ENCODE measurements at places on chromosomes 12 and 14.

DNA sequence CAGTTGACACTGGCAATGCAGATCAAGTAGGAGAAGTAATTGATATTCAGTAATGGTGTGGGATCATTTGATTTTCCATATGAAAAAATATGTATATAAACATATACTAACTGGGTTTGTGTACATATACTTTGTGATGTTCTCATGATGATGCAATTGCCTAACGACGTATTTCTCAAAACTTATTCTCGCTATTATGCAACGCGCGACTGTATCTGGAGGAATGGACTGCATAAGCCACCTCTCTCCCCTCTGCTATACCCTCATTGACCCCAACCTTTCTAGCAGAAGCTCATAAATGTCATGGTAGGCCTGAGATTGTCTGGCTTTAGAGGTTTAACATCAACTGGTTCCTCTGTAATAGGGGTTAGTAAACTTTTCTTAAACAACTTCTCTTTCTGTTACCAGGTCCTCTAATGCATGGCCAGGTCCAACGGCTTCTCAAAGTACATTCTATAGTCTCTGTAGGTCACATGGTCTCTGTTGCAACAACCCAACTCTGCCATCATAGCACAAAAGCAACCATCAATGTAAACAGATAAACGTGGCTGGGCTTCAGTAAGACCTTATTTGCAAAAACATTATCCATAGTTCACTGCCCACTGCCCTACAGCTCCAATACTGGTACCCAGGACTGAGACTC is 59.3 kb downstream of the FOXN3 start:
- no peak for DNase-seq

- DNase-seq, result no peak
Measured at GRCh38 chr14:102220031-102220430, 80.3 kb downstream of the WDR20 start.

GRCh38 chr12:19550626-19551025 is 111.3 kb downstream of the AEBP2 start:
- DNase-seq, result no peak

DNA sequence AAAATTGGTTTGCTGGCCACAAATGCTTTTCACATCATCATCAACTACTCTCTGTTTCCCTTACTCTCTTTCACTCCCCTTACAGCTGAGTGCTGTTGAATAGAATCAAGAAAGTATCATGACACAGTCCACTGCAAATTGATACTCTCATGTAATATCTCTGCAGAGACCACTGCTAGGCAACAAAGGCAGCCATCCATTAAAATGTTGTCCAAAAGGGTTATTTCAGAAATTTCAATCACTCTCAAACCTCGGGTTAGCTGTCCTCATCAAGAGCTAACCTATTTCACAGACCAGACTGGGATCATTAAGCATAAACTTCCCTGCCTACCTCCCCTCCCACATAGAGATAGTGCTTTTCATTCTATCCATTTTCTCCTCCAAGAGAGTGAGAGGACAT is 186.7 kb downstream of the PLCZ1 start:
- no peak for DNase-seq

DNA sequence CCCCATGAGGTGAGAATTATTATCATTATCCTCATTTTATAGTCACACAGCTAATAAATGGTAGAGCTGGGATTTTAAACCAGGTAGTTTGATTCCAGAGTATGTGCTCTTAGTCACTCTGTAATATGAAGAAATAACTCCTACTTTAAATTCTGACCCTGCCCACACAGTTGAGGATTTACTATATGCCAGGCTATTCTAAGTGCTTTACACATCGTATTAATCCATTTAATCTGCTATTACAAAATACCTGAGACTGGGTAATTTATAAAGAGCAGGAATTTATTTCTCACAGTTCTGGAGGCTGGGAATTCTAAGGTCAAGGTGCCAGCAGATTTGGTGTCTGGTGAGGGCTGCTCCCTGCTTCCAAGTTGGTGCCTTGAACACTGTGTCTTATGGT is 19.6 kb upstream of the WIF1 start:
- DNase-seq, result no peak

- DNase-seq, result peak; percentile 48
Measured at GRCh38 chr14:105363847-105364708, 34.3 kb upstream of the TEX22 start.

DNA sequence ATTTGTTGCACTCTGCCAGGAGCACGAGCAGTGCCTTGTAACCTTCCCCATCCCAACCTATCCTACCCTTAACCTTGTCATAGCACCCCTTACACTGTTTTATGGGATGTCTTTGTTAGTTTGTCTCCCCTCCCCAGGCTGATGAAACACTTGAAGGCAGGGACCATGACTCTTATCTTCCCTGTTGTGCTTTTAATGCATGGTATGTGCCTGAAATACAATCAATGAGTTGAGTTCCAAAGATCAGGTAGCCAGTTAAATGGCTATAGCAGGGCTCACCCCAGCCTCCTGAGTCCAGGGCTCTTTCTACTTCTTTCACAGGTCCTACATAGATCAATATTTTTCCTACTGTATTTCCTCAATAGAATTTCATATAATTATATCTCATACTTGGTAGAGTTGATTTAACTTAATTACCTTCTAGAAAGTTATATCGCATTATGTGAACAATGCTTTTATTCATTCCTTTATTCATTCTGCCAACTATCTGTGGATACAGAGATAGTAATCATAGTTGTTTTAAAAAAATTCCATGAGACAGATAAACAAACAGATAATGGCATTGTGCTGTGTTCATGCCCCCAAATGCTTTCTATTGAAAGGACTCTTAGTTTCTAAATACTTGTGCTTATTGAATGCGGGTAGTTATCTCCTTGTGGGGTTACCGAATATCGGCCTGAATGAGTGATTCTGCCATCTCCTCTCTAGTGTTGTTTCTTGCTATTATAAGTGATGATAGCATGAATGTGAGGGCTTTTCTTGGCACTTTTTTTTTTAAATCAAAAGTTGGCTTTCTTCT is 347.4 kb downstream of the NPAS3 start:
- DNase-seq, result peak; percentile 50

DNA sequence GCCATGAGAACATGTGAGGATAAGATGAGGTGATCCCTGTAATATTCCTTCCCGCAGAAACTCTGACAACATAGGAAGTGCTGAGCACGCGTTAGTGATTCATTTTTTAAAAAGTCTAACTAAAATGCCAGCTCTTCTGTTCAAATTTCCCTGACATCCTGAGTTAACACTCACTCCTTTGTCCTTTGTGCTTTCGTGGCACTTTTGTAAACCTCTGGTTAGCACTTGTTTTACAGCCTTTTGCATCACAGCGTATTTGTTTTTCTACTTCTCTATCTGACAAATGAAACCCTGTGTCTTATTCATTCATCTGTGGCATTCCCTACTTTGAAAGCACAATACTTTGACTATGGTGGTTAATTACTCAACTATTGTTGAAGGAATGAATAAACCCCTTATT is 313.6 kb downstream of the NUAK1 start:
- peak; percentile 64 for DNase-seq

DNA sequence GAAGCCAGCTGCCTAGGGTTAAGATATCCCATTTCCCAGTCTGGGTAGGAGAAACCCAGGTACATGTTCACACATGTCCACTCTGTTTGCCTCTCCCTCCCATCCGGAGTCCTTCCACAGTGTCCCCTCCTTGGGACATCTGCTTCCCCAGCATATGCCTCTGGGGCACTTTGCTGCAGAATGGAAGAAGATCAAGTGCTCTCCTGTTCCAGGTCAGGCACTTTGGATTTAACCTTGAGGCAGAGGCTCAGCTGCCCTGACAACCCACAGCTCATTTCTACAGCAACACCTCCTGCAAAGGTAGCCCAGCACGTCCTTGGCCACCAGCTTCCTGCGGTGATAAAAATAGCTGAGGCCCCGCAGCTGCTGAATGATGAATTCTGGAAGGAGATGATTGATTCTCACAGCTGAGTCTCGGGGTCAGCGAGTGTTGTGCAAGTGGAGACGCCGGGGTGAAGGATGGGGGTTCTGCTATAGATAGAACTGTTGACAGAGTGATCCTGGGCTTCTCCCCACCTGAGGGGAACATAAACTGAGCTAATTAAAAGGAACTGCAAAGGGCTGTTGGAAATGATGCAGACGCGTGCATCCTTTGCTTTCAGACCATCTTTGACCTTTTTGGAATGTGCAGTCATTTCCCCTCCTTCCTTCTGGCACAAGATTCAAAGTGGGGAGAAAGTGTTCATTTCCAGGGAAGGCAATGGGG is 145.0 kb downstream of the SLC38A6 start:
- no peak for DNase-seq

GRCh38 chr14:74898694-74899093 is 17.0 kb downstream of the DLST start:
- no peak for DNase-seq

DNA sequence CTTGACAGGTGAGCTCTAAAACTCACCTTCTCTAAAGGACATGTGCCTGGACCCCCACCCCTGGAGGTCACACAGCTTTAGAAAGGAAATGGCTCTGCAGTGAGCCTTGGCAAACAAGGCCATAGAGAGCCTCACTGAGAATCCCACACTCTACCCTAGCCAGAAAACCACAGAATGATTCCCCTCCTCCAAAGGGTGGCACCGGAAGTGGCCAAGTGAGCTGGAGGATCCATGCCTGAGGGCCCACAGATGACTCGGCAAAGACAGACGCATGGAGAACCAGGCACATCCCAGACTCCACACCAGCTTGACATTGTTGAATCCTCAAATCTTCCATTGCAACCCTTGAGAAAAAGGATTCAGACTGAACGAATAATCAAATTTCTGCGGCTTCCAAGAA is 54.2 kb upstream of the PTHLH start:
- DNase-seq, result peak; percentile 9

DNA sequence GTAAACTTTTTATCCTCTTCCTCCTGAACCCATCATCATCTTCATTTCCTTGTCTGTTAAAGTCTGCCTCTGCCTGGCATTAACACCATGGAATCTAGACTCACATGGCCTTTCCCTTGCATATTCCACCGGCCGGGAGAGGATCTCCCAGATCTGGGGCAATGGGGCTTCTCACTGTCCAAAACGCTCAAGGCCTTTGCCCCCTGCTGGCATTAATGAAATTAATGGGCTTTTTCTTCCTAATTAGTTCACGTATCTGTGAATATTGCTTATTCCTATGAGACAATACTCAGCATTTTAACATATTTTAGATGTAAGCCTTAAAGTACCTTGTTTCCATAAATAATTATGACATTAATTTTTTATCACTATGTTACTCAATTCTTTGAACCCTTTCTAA is 42.9 kb upstream of the CAPRIN2 start:
- DNase-seq, result no peak

GRCh38 chr12:18146363-18146762 is 56.4 kb upstream of the RERGL start:
- no peak for DNase-seq

- no peak for DNase-seq
Measured at GRCh38 chr12:91978143-91978542, 167.5 kb downstream of the BTG1 start.

DNA sequence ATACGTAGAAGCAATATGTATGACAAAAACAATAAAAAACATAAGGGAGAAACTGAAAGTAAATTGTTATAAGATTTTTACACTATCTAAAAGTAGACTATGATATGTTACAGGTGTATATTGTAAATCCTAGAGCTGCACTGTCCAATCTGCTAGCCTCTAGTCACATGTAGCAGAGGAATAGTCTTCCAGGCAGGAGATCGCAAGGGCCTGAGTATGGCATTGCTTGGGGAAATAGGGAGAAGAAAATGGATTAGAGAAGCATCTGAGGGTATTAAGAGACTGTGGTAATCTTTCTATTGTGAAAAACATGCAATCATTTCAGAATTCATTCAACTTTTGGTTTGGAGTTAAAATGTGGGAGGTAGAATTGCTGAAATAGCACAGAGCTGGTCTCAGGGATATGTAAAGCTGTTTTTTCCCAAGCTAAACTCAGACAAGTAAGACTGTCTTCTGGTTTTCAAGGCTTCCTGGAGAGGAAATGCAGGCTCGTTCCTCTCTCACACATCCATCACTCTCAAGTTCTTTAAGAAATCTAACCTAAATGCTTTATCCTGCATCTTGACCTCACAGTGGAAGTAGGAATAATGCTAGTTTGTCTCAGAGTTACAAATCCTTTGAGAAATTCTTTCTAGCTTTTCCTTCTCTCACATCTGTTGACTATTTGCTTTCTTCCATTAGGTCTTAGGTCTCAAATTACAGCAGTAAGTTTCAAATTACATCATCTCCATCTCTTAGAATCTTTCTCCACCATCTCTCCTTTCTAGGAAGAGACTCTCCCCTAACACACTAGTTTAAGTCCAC is 7.6 kb upstream of the CCDC184 start:
- no peak for DNase-seq

Data from COLO829 (cell line).